Stimulated activated CD8-positive, alpha-beta memory T cell treated with anti-CD3 and anti-CD28 coated beads, Interleukin-7, amount 100 ng/mL, for 1 hour (primary cell): ENCODE measurements at places on chromosomes 11 and 22.

DNA sequence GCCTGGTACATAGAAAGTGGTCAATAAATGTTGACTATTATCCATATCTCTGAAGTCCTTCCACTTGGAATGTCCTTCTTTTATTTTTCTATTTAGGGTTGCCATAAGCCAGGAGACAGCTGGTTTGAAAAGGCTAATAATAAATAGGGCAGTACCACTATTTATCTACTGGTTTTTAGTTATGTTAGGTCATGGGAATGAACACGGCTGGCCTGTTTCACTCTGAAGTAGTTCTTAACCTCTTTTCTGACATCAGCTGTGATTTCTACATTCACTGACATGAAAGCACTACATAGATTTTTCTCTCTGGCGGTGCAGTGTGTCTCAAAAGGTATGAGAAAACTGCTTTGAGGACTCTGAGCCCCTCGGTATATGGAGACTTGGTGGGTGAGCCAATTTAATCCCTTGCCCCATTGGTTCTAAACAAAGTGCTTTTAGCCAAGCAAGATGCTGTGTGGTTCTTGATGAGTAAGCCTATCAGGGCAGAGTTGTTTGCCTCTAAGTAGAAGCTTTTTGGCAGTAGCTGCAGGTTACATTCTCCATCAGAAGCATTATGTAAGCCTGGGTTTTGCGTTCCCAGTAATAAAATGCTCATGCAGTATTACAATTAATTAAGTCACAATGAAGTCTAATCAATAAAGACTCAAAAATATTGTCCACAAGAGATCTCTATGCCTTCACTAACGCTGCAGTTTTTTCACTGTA, 48.7 kb upstream of the APOA1 start:
- DNase-seq = no peak

DNA sequence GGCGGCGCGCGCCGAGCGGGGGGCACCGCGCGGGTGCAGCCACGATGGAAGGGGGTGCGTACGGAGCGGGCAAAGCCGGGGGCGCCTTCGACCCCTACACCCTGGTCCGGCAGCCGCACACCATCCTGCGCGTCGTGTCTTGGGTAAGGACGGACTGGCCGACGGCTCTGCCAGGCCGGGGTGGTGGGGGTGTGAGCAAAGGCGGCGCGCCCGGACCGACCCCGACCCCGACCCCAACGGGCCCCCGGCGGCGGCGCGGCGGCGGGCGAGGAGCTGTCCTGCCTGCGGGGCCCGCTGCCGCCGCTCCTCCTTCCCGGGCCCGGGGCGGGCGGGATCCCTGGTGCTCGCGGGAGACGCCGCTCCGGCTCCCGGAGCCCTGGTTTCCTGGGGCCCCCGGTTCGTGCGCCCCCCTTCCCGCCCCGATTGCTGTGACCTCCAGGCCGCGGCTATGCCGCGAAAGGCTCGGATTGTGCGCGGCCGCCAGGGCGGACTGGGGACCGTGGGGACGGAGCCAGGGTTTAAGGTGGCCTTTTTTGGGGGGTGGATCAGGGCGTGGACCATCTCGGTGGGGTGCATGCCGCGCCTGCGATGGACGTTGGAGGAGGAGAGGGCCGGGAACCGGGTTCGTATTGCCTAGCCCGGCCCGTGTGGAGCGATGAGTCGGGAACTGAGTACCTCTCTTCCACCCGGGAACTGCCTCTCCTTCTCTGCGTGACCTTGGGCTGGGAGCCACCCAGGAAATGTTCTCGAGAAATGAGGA, at the start of gene SYNGR1:
Gene SYNGR1 (plus strand): TSS at position 25 of the 760 bp plus-strand sequence. CDS start 20 bp downstream, at position 45.
- DNase-seq = no peak

DNA sequence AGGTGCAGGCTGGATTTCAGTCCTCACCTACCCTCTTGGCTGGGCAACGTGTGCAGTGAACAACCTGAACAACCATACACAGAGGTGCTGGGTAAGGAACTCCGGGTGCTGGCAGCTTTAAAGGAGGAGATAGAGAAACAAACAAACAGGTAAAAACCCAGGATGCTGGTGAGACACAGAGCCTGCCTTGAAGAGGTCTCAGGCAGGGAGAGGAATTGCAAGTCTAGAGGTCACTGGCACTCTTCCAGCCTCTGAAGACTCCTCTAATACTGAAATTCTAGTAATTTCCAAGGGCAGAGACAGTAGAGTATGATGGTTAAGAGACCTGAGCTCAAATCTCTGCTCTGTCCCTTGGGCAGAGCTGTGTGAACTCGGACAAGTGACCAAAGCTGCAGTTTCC, 192.5 kb downstream of the CEP164 start:
- DNase-seq = no peak

GRCh38 chr11:121555121-121555520, 102.4 kb upstream of the SORL1-AS1 start:
- no peak for DNase-seq

GRCh38 chr11:19428206-19429002, 187.7 kb upstream of the E2F8 start:
- DNase-seq = no peak

DNA sequence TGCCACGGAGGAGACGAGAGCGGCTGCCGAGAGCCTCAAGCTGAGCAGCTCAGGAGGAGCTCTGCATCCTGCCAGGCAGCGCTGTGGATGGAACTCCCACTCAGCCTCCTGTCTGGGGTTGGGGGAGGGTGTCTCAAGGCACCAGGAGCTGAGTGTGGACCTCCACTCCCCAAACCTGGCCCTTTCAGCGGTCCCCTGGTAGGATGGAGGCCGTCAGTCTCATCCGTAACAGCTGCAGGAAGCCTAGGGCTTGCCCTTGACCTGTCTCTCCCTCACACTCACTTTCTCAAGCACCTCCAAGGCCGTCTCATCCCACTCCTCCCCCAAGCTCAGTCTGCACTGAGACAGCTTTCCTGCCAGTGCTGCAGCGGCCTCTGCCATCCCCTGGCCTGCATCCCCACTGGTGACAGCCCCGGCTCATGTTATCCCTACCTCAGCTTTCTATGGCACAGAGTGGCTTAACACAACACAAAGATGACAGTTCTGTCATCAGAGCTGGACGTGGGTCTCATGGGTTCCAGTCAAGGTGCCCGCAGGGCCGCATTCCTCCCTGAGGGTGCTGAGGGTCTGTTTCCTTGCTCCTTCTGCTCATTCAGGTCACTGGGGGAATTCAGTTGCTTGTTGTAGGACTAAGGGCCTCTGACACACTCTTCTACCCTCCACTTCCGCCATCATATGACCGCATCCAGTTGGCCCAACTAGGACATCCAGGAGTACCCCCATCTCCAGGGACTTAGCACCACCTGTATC, 341.9 kb upstream of the B3GAT1 start:
- DNase-seq = no peak

- no peak for DNase-seq
Observed at GRCh38 chr11:79931692-79932091, 490.9 kb upstream of the TENM4 start.

DNA sequence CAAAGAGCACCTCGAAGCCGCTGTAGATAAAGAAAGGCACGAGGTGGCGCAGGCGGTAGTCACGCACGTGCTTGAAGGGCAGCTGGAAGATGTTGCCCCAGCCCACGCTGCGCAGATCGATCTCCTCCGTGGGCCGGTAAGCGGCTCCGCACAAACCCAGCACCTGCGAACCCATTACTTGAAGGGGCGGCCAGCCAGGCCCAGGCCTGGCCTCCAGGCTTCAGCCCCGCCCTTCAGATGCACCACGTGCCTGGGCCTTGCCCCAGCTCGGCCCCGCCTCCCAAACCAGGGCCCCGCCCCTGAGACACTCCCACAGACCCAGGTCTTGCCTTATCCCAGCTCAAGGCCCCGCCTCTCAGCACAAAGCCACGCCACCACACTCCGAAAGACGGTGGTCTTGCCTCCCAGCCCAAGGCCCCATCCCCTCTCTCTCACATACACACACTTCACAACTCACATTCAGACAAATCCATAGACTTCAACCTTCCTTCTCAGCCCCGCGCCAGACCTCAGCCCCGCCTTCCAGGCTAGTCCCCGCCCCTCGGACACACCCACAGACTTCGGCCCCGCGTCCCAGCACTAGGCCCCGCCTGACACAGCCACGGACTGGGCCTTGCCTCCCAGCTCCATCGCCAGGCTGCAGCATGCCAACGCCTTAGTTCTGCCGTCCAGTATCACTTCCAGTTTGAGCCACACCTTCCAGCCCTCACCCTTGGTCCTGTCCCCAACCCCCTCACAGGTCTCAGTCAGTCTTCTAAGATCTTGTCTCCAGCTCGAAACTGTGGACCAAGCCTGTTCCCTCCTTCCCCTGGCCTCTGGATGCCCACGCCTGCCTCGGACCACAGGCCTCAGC, 7.0 kb downstream of the UNC93B1 start:
- DNase-seq = no peak

GRCh38 chr11:108836541-108836940, 171.7 kb downstream of the DDX10 start:
- no peak for DNase-seq

DNA sequence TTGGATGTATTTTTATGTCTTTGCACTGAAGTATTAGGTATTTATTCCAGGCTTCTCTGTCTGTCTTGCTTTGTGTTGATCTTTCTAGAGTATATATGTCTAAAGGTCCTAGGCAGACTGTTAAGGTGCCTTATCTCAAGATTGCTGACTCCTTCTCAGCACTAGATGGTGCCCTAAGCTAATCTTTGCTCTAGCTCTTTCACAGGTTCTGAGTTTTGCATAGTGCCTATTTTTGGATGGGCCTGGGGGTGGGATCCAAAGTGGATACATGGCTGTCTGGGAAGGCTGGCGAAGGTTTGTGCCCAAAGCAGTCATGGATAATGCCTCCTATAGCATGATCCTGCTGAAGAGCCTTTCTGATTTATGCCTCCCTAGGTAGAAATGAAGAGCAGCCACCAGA, 154.9 kb downstream of the TRPC6 start:
- no peak for DNase-seq

- DNase-seq = no peak
Observed at GRCh38 chr11:93497596-93497995, 45.6 kb downstream of the SMCO4 start.

- no peak for DNase-seq
Observed at GRCh38 chr22:27670701-27671412, 130.7 kb downstream of the MN1 start.

GRCh38 chr11:131748151-131749050, 378.0 kb downstream of the NTM start:
- no peak for DNase-seq

- DNase-seq = no peak
Observed at GRCh38 chr11:7462706-7463105, 22.6 kb upstream of the OLFML1 start.

DNA sequence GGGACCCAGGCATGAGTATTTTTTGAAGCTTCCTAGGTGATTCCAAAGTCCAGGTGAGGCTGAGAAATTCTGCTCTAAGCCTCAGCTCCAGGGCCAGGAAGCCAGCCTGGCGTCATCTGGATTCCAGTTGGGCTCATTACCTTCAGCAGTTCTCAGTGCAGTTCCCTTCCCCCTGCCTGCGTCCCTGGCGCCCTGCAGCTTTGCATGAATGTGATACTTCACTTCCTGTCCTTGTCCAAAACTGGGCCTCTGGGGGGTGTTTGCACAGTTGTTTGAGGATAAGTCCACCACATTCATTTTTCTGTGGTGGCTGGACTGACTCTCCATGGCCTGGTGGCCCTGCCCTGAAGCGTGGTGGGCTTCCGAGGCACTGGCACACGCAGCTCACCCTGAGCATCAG, 98.1 kb downstream of the TENM4 start:
- no peak for DNase-seq

GRCh38 chr11:1748636-1749394, 1.6 kb downstream of the IFITM10 start:
- DNase-seq = no peak

- no peak for DNase-seq
Observed at GRCh38 chr11:91078221-91078620, 855.4 kb upstream of the CHORDC1 start.
